ENCODE measurements at places on chromosomes 3 and 15.

- DNase-seq: no peak
These were observed 109.9 kb upstream of the RAP2B start for GRCh38 chr3:153052096-153052460.

DNA sequence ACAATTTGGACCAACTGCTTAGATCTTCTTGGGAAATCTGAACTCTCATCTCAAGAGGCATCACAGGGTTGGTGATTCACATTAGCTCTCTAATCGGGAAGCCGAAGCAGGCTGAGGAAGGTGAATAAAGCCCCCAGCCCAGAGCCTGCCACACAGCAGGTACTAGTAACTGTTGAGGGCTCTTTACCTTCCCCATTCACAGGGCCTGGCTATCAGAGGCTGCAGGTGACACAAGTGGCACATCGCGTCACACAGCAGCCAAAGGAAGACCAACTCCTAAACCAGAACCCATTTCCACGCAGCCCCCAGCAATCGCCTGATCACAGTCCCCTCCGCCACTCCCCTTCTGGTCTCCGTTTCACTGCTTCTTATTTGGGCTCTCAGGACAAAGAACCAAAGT, 29.2 kb downstream of the SH3BP5 start:
- DNase-seq: no peak

DNA sequence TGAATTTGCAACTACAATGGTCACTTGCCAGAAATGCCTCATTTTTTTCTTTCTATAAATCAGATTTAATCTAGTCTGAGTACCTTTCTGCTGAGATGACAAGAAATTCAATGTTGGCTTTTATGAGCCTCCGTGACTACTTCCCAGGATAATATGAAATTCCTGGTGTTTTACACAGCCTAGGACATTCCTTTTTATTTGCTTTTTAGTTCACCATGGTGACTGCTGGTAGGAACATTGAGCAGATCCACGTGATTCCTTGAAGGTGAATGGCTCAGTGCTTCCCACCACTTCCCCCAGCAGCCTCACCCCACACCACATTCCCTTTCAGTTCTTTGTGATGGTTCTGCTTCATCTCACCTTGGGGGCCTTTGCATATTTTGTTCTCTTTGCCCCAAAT, 4.3 kb upstream of the NPTN start:
- no peak for DNase-seq

GRCh38 chr3:181086011-181086410, 96.5 kb upstream of the DNAJC19 start:
- no peak for DNase-seq

GRCh38 chr3:160941885-160942494, 163.2 kb downstream of the B3GALNT1 start:
- peak; percentile 54 for DNase-seq
